ENCODE measurements at places on chromosomes 1 and 21.
A peak's percentile ranks its signal among the peaks of the same experiment; 100 is the strongest.

DNA sequence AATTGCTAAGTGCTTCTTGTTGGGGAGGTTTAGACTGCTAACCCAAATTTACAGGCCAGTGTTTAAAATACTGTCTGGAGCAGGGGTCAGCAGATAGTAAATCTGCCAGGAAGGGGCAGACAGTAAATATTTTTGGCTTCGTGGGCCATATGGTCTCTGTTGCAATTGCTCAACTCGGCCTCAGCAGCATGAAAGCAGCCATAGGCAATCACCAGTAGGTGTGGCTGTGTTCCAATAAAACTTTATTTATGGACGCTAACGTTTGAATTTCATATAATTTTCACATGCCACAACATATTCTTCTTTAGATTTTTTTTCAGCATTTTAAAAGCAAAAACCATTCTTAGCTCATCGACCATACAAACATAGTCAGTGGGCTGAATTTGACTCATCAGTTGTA lies 172.7 kb downstream of the BRINP2 start:
- ATAC-seq = no peak

DNA sequence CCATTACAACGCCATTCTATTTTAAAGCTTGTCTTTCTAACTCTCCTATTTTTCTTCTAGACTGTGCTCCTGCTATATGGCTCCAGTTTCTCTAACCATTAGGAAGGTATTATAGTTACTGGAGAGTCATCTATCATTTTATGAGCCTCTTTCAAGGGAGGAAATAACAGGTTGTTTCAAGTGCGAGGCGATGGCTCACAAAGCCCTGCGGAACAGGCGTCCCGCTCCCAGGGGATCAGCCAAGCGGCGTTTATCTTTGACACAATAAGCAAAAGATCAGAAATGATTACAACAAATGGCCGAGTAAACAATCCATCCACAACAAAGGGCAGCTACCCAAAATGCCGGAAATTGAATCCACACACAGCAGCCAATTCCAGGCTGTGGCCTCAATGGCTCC lies 249.5 kb upstream of the POU3F1 start:
- ATAC-seq = no peak

DNA sequence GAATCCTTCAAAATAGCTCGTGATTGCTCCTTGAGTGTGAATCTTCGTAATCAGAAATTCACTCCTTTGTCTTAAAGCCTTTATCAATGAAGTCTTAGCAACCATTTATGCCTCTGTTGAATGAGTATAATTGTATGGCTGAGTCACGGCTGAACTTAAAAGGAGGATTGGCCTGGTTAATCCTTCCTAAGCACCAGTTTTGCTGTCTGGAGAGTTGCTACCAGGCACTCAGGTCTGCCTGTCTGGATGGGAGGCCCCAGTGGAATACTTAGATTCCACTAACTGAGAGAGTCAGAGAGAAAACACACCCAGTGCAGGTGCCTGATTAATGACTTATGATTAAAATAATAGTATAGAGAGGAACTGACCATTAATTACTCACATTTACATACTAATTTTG lies 7.6 kb upstream of the HHAT start:
- no peak for ATAC-seq

DNA sequence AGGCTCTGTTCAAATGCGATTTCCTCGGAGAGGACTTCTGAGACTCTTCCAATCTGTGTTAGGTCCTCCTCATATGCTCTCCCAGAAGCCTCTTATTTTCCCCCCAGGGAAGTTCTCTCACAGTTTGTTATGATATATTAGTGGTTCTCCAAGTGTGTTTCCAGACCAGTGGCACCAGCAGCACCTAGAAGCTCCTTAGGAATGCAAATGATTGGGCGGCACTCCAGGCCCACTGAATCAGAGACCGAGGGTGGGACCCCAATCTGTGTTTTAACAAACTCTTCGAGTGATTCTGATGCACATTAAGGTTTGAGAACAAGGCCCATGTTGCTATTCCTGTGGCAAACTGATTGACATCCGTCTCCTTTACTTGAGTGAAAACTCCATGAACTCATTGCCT lies 63.0 kb downstream of the NMNAT2 start:
- ATAC-seq = peak; percentile 25

DNA sequence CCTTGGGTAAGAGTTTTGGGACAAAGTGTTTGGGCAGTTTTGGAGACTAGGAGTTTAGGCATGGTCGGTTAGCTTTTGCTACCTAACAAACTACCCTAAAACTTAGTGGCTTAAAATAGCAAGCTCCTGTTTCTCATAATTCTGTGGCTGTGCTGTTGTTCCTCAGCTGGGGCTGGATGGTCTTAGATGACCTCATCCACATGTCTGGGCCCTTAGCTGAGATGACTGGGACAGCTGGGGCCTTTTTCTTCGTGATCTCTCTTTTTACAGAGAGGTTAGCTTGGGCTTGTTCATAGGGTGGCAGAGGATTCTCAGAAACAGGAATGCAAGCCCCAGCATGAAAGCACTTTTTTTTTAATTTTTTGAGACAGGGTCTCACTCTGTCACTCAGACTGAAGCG lies 6.6 kb downstream of the ATP1A4 start:
- no peak for ATAC-seq

DNA sequence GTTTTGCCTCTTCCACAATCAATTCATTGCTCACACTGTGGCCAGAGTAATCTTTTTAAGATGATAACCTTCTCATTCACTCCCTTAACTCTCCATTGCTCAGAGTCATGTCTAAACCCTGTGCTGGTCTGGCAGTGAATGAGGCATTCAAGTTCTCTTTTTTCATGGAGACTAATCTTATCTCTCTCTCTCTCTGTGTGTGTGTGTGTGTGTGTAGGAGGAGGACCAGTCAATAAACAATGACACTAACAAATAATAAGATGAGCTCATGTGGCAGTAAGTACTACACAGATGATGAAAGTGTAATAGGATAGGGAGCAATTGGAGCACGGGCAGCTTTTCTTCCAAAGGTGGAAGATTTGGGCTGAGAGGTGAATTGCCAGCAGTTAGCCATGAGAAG lies 122.0 kb upstream of the B3GALT2 start:
- ATAC-seq = peak; percentile 94

- ATAC-seq = no peak
Observed at GRCh38 chr1:68780919-68781318, 284.0 kb upstream of the DEPDC1 start.

Measured in motor neuron (in vitro differentiated cells).